ENCODE measurements at places on chromosomes 4 and X. TPM values are rescaled to one million over a fixed set of nuclear protein-coding genes. Genes with fewer than 3 reads are reported as not detected.

GRCh38 chr4:90648311-90648710 is 521.1 kb downstream of the CCSER1 start:
- no peak for DNase-seq

- DNase-seq = no peak
Observed at GRCh38 chr4:88320780-88321373, 36.5 kb upstream of the PPM1K start.

GRCh38 chr4:162356181-162356580 is 192.4 kb upstream of the FSTL5 start:
- no peak for DNase-seq

DNA sequence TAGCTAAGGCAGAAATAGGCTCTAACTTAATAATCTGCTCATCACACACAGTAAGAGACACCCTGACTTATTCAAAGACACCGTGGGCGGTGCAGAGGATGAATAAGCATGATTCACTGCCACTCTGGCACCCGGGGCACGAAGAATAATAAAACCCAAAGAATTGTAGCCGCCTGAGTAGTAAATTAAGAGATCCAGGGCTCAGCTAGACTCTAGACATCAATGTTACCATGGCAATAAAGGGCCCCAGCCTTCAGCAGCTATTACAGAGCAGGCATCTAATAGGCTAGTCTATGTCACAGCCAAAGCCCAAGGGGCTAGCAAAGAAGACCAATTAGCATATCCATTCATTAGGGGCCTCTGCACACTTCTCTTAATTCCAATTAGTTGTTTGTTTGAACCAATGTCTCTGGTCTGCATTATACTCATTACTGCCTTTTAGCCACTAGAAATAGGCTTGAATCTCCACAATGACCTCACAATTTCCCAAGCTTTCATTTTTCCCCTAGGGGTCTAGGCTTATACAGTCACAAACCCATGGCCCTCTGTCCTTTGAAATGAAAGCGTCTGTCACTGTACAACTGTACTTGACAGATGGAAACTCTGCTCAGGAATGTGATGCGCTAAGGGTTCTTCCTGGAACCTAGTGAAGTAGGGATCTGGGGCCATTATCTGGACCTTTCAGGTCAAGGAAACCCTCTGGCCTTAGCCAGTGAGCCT is 3.0 kb upstream of the ATP1B4 start:
- DNase-seq = peak; percentile 59

DNA sequence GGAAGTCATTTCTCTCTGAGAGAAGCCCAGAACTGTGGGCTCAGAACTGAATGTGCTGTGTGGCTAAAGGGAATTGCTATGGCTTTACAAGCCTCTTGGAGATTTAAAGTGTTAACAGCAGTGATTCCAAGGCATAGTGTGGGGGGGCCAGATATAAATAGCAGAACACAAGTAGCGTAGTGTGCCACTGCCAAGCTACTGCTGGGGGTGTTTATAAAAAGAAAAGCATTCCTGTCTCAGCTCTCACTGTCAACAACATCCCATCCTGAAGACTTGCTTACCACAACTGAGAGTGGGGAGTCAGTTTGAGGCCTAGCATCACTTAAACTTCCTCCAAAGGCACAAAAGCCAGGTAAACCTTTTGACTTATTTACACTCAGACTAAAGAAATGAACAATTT is at the start of gene ART3:
Gene ART3 (plus strand): TSS at position 242 of the 400 bp plus-strand sequence. CDS start 1,181 bp downstream, outside the sequence.
- no peak for DNase-seq

DNA sequence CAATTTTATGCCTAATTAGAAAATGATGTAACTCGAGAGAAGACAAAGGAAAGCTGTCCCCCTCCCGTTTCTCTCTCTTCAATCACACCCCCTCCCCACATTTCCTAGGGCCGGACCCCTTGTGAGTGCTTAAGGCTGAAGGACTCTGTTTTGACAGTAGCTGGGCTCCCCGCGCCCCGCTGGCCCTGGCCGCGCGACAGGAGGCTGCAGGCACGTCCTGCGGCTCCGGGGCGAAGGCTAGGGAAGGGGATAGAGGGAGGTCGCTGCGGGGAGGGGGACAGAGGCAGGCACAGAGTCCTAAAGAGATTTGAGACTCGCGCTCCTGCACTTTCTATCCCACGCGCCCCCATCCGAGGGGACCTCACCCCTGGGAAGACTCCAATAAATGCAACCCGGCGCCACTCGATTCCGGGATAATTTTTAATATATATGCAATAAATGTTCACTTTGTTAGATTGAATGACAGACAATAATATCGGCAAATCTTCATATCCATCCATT is 56.2 kb upstream of the TMEM33 start:
- no peak for DNase-seq

- DNase-seq = no peak
Observed at GRCh38 chr4:141642063-141642462, 5.7 kb downstream of the IL15 start.

DNA sequence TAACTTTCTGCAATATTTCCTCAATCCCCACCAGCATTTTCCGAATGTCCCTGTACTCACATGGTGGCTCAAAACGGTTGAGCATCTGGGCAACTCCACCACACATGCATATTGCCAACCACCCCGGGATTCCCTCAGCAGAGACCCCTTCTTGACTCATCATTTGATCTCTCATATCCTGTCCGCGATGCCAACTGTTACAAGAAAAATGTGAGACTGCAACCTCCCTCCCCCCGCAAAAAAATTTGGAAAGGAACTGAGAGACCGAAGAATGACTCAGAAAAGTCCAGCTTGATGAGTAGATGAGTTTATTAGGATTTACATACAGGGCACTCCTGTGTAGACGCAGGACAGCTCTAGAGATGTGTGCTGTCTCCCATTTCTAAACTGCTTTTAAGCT is 561.4 kb downstream of the ZIC3 start:
- DNase-seq = peak; percentile 6

DNA sequence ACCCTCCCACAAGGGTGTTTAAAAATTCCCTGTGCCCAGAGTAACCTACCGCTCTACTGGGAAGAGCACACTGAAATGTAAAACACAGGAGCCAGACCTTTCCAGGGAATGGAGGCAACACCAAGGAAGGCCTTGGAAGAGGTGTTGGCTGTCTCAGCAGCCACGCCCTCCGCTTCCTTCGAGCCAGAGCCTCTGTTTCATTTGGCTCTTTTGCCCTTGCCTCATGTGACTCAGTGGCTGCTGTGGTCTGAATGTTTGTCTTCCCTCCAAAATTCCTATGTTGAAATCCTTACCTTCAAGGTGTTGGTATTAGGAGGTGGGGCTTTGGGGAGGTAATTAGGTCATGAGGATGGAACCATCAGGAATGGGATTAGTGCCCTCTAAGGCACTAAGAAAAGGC is 11.3 kb downstream of the SCD5 start:
- peak; percentile 86 for DNase-seq

- peak; percentile 85 for DNase-seq
Observed at GRCh38 chr4:19381068-19381467, 870.6 kb upstream of the SLIT2 start.

GRCh38 chrX:2262668-2263055 is 238.1 kb downstream of the DHRSX start:
- no peak for DNase-seq

DNA sequence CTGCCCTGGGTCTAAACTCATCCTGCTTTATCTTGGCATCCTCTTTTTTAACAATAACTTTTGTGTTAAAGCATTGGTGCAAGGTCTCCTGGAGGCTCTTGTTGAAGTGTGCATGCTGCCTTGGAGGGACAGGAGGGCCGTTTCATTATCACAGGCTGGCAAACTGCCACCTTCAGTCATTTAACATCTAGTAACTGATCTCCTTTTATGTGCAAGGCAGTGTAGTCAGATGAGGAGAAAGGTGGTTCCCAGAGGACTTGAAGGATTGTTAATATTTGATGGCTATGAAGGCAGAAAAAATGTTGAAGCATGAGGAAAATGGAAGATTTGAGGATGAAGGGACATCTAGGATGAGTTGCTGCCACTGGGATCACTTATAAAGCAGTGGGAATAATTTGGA is 439.4 kb downstream of the RAPGEF2 start:
- no peak for DNase-seq

DNA sequence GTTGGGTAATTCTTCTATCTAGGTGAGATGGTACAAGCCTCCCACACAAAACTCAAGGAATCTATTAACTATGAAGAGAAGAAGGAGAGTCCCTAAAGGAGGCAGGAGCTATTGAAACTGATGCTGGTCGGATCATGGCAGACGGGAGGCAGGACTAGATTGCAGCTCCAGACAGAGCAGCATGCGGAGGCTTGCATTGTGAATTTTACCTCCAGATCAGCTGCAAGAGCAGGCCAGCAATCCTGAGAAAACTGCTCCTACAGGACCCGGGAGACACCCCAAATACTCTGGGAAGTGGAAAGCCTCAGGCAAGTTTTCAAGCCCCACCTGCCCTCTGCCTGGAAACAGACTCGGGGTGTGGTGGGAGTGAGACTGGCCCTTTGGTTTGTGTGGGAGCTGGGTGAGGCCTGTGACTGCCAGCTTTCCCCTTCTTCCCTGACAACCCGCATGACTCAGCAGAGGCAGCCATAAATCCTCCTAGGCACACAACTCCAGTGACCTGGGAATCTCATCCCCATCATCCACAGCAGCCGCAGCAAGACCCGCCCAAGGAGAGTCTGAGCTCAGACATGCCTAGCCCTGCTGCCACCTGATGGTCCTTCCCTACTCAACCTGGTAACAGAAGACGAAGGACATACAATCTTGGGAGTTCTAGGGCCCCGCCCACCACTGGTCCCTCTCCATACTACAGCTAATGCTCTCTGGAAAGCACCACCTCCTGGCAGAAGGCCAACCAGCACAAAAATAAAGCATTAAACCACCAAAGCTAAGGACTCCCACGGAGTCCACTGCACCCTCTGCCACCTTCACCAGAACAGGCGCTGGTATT is 30.9 kb downstream of the GATB start:
- peak; percentile 95 for DNase-seq

- peak; percentile 60 for DNase-seq
Observed at GRCh38 chrX:110218591-110218990, 99.3 kb downstream of the AMMECR1 start.

- DNase-seq = no peak
Observed at GRCh38 chrX:2503591-2504500, 3.1 kb upstream of the DHRSX start.

- no peak for DNase-seq
Observed at GRCh38 chr4:160795216-160795615, 1368.6 kb downstream of the FSTL5 start.

DNA sequence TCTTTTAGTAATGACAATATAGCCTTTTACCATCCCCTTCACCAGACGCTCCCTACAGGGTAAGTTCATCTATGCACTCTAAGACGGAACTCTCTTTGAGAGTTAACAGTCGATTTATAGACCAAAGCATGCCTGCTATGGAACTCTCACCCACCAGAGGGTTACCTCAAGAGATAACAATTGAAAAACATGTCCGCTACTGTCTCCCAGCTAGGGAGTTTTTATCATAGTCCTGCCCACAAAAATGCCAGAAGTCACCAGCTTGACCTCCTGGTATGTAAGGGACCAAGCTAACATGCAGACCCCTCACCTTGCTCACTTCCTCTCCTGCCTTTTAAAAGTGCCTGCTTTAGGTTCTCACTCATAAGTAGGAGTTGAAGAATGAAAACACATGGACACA is 16.7 kb upstream of the YTHDC1 start:
- no peak for DNase-seq

- peak; percentile 4 for DNase-seq
Observed at GRCh38 chrX:80388206-80388605, 32.0 kb upstream of the TENT5D start.

- DNase-seq = peak; percentile 40
Observed at GRCh38 chr4:177483271-177483670, 41.0 kb upstream of the AGA start.

Gene TMEM47
- 10.0 TPM for total RNA-seq

Gene SSX3
- total RNA-seq = not detected

Gene BEND2
- not detected for total RNA-seq

Gene PDE5A
- 10.1 TPM for total RNA-seq

Gene F9
- total RNA-seq = not detected

Gene MSX1
- under 0.01 TPM for total RNA-seq
